WERI-Rb-1 (cell line): ENCODE measurements at places on chromosomes 11 and 22.

GRCh38 chr11:13928566-13929251 lies 33.8 kb upstream of the SPON1 start:
- DNase-seq = peak; percentile 27

DNA sequence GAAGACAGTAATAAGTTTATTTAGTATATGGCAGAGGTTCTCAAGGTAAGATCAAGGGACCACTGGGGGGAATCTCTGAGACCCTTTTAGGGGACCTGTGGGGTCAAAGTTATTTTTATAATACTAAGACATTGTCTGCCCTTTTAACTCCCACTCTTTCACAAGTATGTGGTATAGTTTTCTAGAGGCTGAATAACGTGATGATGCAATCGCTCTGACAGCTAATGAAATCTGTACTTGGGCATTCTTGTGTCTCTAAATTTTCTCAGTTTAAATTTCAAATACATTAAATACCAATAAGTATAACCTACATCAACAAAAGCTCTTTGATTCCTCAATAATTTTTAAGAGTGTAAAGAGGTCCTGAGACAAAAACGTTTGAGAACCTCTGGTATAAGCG lies 147.9 kb downstream of the ATG16L2 start:
- no peak for DNase-seq

DNA sequence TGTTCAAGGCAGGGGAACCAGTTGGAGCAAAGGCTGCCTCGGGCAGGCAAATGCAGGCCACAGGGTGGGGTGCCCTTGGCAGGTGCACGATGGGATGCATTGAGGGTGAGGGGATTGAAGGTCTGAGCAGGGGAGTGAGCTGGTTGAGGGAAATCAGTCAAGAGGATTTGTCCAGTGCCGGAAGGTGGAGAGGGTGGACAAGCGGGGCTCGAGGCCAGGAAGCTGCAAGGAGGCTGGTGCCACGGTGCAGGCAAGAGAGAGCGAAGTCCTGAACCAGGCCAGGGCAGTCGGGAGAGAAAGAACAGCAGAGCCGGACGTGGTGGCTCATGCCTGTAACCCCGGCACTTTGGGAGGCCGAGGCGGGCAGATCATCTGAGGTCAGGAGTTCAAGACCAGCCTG lies 10.4 kb upstream of the MS4A10 start:
- DNase-seq = no peak

GRCh38 chr11:115761348-115761747 lies 257.1 kb upstream of the CADM1 start:
- DNase-seq = no peak

- DNase-seq = no peak
Measured at GRCh38 chr11:107864591-107864990, 6.0 kb upstream of the SLC35F2 start.

- no peak for DNase-seq
Measured at GRCh38 chr11:103484545-103484944, 375.3 kb downstream of the DYNC2H1 start.

DNA sequence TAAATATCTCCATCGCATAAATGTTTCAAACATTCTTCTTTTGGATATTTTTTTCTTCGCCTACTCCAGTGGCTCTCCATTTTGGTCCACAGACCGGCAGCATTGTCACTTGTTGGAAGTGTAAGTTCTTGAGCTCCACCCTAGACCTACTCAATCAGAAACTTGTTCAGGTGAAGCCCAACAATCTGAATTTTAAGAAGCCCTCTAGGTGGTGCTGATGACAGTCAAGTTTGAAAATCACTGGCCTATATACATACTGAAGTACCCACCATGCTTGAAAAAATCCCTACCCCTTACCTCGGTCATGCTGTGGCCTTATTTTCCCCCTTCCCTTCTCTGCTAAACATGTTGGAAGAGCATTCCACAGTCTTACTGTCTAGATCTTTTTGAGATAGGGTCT lies 10.2 kb upstream of the ACAT1 start:
- no peak for DNase-seq

DNA sequence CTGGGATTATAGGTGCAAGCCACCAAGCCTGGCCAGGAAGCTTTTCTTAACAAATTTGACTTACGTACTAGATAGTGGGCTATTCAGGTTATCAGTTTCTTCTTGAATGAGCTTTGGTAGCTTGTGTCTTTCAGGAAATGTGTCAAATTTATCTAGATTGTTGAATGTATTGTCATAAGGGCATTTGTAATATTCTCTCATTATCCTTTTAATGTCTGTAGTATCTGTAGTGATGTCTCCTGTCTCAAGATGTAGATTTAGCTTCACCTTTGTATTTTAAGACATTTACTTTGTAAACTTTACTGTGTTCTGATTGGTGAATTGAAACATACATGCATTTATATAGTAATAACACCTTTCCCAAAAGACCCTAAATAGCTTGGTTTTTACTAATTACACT lies 20.7 kb downstream of the ARHGAP8 start:
- no peak for DNase-seq

DNA sequence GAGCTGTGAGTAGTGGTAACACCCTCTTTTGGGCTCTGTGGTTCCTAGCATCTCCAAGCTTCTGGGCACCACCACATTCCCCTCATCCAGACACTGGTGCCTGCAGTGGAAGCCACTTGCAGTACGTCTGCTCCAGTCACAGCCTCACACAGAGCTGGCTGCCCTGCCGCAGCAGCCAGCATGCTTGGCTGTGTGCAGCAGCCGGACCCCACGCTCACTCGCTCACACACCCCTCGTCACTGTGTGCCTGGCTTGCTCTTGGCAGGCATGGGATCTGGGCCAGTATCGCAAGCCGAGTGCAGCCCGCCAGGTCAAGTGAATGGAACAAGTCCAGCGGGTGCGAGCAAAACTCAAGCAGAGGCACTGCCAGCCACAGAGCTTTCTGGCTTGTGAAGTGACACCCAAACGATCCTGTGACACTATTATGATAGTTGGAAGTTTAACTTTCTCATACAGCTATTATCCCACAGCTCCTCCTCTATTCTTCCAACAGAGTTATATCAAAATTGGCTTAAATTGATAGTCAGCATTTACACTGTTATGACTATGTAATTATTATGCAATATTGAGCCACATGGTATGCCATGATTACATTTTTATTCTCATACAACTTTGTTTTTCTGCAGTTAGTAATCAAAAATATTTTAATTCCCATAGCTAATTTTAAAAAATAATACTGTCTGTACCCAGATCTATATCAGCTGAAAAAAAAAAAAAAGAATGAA lies 89.0 kb downstream of the CCDC73 start:
- DNase-seq = no peak

DNA sequence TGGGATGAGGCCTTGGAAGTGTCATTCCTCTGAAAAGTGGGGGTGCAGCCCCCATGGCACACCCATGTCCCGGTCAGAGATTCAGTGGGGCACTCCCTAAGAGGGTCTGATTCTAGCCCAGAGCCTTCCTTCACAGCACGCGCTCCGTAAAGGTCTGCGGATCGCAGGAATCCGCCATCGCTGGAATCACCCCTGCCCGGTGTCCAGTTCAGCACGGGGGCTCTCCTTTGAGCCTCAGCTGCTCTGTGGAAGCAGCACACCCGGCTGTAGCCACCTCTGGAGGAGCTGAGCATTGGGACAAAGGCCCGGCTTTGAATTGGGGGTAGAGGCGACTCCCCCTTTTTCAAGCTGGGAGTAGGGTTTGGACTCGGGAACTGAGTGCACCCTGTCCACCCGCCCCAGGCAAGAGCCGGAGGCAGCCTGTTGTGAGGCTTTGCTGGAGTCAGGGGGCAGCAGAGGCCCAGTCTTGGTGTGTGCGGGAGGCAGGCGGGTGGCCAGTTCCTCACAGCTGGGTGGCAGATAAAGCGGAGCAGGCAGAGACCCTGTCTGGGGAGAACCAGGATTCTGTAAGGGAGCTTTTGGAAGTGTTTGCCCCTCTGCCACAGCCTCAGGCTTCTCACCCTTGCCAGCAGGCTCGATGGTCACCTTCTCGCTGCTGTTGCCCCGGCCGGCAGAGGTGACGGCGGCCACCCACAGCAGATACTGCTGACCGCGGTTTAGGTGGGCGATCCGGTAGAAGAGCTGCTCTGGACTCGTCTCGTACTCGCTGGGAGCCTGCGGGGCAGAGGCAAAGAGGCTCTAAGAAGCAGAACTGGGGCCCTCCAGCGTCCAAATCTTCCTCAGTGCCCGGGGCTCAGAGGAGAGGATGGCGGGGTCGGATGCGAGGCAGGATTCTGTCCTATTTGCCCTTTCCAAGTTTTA lies 115.9 kb downstream of the CEP164 start:
- peak; percentile 86 for DNase-seq
